ENCODE measurements at places on chromosomes 11 and 22.

- no peak for DNase-seq
Measured at GRCh38 chr11:42273977-42274376, 814.5 kb upstream of the LRRC4C start.

GRCh38 chr11:35144136-35144741 lies 5.3 kb downstream of the CD44 start:
- no peak for DNase-seq

DNA sequence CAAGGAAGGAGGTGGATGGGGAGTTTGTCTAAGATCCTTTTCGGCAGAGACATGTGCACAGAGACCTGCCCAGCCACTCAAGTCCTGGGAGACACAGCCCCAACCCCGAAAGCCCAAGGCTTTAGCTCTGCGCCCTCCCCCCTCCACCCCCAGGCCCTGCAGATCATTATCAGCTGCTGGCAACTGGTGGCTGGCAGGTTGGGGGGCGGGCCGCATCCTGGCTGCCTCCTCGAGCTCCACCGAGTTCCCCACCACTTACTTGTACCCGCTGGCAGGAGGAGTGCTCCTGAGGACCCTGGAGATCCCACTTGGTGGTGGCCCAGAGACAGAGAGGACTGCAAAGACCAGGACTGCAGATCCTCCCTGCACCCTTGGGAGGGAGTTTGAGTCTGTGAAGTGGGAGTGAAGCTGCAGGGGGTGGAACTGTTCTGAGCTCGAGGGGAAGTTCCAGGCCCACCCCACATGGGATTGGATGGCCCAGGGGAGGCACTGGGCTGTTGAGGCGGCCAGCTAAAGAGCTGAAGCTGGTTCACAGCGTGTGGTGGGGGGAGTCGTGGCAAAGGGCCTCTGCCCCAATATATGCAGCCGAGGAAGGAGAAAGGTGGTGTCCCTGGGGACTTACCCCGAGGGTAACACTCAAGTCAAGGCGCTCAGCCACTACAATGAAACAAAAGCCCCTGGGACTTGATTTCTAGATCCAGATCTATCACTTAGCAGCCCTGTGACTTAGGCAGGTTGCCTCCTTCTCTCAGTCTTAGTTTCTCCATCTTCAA lies 19.9 kb upstream of the CCDC86 start:
- no peak for DNase-seq

DNA sequence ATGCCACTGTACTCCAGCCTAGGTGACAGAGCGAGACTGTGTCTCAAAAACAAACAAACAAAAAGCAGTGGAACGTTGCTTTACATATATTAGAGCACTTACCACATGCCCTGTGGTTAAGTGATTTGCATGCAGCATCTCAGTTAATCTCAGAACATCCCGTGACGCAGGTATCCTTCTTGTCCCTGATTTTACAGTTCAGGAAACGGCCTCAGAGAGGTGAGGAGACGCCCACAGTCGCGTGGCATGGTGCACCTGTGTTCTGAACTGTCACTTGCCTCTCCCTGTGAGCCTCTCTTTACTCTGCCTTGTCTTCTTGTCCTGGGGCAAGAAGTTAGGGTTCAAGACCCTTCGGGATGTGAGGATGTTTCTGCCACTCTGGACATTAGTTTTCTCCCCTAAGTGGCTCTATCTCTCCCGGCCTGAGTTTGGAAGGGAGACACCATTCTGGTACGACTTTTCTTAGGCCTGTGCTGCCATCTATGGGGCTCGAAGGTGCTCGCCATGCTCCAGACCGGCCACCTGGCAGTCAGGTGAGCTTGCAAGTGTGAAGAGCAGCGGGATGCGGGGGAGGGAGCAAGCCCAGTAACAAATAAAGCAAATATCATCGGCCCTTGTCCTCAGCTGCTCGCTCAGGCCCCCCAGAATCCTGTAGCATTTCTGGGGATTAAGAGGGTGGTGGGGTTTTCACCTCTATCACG lies 25.6 kb downstream of the YWHAH start:
- DNase-seq = peak; percentile 53

DNA sequence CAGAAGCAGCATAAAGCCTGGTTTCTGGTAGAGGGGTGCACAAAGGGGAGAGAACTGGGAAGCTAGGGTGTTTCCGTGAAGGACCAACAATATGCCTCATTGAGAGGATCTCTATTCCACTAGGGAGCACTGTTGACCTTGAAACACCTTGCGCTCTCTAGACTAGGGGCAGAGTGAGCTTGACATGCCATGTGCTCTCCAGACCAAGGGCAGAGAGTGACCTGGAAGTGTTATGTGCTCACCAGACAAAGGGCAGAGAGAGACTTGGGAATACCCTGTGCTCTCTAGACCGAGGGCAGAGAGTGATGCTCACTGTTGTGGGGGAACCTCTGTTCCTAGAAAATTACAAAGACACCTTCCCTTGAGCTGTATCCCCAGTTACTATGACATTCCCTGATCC lies 15.2 kb upstream of the EI24 start:
- no peak for DNase-seq
